WTC11 (cell line): ENCODE measurements at places on chromosomes 16 and 17. TPM values are rescaled to one million over a fixed set of nuclear protein-coding genes. Genes with fewer than 3 reads are reported as not detected.

The GNG13 gene
- total RNA-seq: 0.34 TPM in 1 of 3 replicates, not detected in the others

GRCh38 chr17:76354317-76354729 is 607 bp upstream of the PRPSAP1 start:
- DNase-seq: no peak
- H3K36me3 ChIP-seq: peaks cover 4% of the 10 kb centered on the region; the same call in 1 of the 2 replicates
- H3K4me3 ChIP-seq: peak overlapping the region; percentile 95
- H3K27ac ChIP-seq: peak overlapping the region; percentile 100

The GSDMA gene
- total RNA-seq: not detected in 3 replicates

The ACOX1 gene
- total RNA-seq: 32.4 to 40.9 TPM (median 32.5 TPM) in 3 replicates

DNA sequence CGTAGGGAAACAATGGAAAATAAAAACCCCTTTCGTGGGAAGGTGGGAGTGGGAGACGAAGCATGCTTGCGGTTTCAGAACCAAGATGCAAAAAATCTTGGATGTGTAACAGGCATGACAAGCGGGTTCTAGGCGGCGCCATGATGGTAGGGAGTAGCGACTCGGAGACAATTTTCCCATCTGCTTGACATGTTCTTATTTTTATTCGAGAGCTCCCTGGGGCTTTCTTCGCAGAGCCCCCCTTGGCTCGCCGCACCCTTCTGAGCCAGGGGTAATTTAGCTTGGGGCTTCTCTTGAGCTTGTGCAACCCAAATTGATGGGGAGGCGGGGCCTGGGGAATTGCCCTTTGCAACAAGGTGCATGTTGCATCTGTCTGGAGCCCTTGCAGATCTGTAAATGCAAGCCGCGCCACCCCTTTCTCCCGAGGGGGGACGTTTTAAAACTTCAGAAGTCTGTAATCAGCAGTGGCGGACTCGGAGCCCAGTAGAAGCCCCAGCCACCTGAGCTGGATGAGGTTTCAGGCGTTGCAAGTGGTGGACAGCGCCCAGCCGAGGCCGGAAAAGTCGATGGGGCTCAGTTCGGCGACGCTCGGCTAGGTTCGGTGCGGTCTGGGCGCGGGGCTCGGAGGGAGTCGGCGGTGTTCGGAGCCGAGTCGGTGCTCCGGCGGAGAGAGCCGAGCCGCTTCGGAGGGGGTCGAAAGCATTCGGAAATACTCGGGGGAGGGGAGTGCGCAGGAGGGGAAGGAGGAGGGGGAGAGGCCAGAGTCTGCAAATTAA is 2.9 kb downstream of the GNAO1 start:
- peaks cover 65% of the 10 kb centered on the region for H3K4me1 ChIP-seq
- no peaks in the 10 kb centered on the region for H3K36me3 ChIP-seq
- peak overlapping the region; percentile 76 for H3K4me3 ChIP-seq
- DNase-seq: peak; percentile 96

The CCL15 gene
- not detected in 3 replicates for total RNA-seq

The GABARAP gene
- 228 to 247 TPM (median 238 TPM) in 3 replicates for total RNA-seq
